ENCODE measurements at places on chromosomes 7 and 10.

GRCh38 chr10:127776816-127777215 lies 39.8 kb downstream of the FOXI2 start:
- no peak for DNase-seq

DNA sequence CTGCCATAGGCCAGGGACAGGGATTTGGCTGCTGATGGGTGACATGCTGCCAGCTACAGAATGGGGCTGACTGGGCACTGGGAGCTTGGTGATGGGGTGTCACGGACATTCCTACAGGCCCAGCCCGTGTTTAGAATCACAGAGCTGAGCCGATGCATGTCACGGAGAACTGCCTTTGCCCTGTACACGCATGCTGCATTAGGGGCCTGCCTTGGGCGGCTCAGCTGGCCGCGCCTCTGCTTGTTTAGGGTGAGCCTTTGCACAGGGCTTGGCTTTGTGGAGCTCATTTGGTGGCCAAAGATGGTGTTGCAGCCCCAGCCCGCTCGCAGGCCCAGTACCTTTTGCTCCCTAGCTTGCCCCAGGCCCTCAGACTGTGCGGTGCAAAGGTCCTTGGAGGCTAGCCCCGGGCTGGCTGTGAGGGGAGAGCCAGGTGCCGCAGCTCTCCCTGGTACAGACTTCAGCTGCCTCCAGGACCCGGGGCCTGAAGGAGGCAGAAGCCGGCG lies 108.4 kb upstream of the BTBD16 start:
- no peak for DNase-seq

DNA sequence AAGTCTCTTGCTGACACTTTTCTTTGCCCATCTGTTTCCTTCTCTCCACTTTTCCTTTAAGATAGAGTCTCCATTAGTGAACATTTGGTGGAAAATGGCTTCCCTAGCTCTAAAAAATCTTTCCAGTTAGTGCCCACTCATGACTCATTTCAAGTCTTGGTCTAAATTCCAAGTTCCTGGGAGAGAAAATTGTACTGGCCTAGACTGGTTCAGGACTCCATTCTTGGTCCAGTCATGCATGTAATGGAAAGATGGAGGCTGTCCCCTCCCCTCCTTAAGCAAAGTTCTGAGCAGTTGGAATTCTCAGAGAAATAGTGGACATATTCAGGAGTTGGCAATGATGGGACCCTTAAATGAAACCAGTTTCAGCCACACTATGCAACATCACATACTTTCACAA lies 3.8 kb upstream of the ALDH18A1 start:
- peak; percentile 17 for DNase-seq

GRCh38 chr10:128306966-128307365 lies 180.7 kb upstream of the MKI67 start:
- DNase-seq: no peak

DNA sequence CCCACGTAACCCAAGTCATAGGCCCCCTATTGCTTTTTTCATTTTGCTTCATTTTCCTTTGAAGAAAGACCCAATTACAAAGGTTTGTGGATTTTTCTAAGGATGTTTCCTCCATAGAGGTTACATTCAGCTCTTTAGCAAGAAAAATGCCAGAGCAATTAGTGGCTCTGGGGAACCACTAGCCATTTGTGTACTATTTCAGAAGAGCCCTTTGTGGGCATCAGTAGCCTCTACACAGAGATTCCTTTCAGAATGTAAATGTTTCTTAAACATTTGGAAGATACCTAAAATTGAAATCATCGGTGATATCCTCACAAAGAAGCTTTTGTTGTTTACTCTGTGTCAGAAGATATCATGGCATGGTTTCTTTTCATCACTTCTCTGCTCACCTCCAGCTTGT lies 291.0 kb upstream of the KMT2E start:
- no peak for DNase-seq

GRCh38 chr7:8480527-8480926 lies 47.1 kb downstream of the NXPH1 start:
- DNase-seq: no peak

GRCh38 chr10:125162120-125162931 lies 2.0 kb upstream of the CTBP2 start:
- no peak for DNase-seq

DNA sequence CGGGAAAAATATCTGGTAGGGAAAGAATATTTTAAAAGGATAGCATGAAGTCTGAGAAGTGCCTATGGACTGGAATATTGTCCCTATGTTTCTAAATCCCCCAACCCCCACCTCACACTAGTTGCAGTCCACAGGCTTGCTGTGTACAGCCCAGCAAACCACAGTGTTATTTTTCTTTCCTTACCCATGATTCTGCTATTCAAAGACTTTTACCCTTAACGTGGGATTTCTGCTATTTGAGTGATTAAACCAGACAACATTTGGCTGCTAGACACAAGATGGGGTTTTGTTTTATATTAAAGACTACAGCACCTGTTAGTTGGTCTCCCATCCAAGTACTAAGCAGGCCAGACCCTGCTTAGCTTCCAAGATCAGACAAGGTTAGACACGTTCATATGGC lies 120.5 kb upstream of the MYO3A start:
- no peak for DNase-seq

DNA sequence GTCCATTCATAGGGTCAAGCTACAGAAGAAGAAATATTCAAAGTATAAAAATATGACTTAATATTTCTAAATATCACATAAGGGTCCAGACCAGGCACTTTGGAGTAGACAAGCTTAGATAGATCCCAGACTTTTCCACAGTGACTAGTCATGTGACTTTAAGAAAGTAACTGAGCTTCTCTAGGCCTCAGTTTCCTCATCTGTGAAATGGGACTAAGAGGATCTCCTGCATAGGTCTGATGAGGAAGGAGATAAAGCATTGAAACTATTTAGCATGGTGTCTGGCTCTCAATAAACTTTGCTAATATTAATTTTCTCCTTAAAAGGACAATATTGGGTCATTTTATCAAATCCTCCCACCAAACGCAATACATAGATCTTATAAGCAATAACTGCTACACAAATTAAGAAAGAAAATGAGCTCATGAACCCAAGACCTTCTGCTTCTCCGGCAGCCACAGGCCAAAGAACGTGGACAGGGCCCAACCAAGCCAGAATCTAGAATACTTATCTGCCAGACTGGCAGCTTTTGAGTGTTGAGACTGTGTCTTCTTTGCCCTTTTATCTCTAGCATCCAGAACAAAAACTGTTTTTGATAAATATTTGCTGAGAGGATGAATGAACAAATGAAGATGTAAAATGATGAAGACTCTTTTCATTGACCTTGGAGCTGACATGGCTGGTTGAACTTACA lies 1.6 kb upstream of the TARP start:
- no peak for DNase-seq

DNA sequence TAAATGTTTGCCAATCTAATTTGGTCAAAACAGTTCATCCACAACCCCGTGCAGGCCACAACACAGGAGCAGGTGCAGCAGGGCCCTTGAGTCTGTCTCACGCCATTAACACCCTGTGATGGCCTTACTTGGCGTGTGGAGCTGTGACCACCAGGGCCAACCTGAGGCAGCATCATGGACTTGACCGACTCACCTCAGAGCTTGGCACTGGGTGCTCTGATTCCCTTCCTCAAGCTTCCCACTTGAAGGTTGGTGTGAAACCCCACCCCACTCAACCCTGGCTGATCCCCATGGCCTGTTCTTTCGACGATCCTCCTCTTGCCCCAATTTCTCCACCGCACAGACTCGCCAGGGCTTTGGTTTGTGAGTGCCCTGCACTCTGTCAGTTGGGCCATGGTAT lies 623.1 kb downstream of the PTPRN2 start:
- DNase-seq: no peak

DNA sequence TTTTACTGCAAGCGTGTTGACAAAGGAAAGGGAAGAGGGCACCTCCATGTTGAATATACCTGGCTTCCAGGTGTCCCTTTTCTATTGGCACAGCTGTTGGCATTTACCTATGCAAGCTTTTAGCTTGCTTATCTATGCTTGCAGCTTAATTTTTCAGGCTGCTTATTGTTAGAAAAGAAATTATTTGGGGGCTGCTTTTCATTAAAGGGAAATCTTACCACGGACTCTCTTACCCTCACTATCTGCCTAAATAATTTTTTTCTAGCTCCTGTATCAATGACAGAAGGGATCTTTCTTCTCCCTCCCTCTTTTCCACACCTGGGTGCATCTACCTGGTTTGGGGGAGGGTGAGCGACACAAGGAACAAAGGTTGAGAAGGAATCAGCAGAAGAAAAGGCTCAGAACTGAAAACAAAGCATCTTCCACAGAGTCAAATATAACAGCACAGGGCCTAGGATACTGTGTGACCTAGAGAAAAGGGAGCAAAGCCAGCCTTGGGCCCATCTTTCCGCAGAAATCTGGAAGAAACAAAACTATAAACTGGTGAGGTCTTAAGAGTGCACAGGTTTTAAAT lies 15.2 kb upstream of the GJC3 start:
- no peak for DNase-seq

- DNase-seq: no peak
These were observed 33.5 kb upstream of the ABCB5 start for GRCh38 chr7:20581956-20582355.

DNA sequence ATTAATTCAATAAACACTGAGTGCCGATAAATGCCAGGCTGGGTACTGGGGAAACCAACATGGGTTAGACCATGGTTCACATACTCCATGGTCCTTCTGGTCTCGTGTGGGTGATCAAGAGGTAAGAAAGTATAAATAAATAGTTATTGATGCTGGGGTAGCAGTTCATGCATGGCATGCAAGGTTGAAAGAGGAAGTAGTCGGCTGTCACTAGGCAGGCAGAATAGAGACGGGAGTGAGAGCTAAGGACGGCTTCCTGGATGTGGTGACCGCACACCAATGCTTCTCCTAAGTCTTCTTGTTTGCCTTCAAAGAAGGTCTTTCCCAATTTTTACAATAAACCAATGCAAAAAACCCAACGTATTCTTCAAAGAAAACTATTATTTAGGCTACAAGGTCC lies 208.6 kb downstream of the ADAM12 start:
- DNase-seq: no peak

DNA sequence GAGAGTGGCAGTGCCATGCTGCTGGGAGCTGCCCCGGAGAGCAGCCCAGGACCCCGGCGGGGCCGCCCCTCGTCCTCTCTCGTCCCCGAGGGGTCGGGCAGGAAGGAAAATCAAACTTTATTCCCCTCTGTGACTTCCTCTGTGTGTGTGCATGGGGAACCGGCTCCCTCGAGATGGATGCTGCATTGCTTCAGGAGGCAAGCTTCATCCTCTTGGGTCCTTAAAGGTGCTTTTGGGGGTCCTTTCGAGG lies 726 bp downstream of the MCU start:
- DNase-seq: no peak

GRCh38 chr10:77710081-77710551 lies 72.5 kb upstream of the KCNMA1 start:
- DNase-seq: no peak

- no peak for DNase-seq
These were observed 507.1 kb upstream of the C7orf33 start for GRCh38 chr7:148083448-148083847.

DNA sequence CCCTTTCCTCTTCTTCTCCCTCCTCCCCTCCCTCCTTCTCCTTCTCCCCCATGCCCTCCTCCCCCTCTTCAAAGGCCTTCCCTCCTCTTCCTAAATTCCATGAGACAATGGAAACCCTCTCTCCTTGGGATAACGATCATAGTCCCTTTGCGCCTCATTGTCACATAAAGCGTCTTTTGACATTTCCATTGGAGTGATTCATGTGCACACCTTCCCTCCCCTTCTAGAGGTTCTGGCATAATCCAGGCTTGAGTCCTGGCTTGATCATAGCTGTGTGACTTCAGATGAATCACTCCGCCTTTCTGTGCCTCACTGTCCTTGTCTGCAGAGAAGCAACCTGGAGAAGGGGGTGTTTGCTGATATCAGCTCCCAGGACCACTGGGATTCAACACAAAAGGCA lies 204.2 kb downstream of the TNS3 start:
- no peak for DNase-seq

GRCh38 chr7:137026176-137026500 lies 157.7 kb downstream of the CHRM2 start:
- no peak for DNase-seq

GRCh38 chr10:85924382-85925102 lies 442.1 kb downstream of the GRID1 start:
- no peak for DNase-seq

GRCh38 chr7:33666531-33666930 lies 238.8 kb upstream of the BMPER start:
- no peak for DNase-seq

- DNase-seq: no peak
These were observed 8.1 kb downstream of the TRIM8 start for GRCh38 chr10:102652170-102652916.

DNA sequence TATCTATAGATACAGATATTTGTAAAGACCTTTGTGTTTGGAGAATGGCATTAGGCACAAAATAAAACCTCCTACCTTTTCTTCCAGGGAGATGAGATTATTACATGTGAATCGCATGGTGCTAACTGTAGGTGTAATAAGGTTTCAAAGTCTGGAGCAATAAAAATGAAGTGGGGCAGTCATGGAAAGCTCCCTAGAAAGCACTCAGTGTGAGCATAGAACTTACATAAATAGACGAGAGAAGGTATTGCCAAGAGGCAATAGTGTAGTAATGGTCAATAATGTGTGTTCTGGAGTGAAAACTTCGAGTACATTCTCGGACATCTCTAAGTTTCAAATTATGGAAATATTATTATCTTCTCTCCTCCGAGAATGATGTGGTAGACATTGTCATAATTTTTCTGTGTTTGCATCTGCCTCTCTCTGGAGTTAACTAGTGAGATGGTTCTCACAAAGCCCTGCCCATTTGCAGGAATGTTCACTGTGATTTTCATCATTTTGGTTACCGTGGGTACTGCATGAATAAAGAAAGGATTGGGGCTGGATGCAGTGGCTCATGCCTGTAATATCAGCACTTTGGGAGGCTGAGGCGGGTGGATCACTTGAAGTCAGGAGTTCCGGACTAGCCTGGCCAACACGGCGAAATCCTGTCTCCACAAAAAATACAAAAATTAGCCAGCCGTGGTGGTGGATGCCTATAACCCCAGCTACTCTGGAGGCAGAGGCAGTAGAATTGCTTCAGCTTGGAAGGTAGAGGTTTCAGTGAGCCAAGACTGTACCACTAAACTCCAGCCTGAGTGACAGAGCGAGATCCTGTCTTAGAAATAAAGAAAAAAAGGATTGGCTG lies 10.6 kb downstream of the VIM start:
- DNase-seq: peak; percentile 51

GRCh38 chr10:30115626-30115940 lies 56.2 kb upstream of the JCAD start:
- no peak for DNase-seq

GRCh38 chr10:99523251-99523773 lies 9.4 kb upstream of the NKX2-3 start:
- peak; percentile 35 for DNase-seq
